ENCODE measurements at places on chromosomes 13 and 19.

GRCh38 chr13:19020988-19021387, 160.6 kb downstream of the TUBA3C start:
- DNase-seq = no peak

GRCh38 chr19:16285769-16286498, 38.7 kb upstream of the KLF2 start:
- DNase-seq = no peak

- no peak for DNase-seq
Observed at GRCh38 chr19:6433663-6434062, at the start of gene SLC25A41. TSS of gene SLC25A41 (minus strand) at chr19:6433763. CDS start at chr19:6433693, 70 bp downstream.

DNA sequence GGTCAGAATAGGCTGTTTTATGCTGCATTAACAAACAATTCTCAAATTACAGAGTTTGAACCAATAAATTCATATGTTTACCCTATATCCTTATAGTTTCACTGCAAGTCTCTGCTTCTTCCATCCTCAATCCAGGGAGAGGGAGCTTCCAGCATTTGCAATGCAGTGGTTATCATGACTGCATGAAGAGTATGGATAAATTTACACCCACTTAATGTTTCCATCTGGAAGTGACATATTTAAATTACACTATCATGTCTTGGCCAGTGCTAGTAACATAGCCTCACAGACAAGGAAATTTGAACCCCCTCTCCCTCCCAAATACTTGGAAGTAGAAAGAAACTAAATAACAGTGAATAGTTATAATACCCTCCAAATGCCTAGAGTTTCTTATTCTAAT, 33.5 kb upstream of the UFM1 start:
- DNase-seq = no peak

DNA sequence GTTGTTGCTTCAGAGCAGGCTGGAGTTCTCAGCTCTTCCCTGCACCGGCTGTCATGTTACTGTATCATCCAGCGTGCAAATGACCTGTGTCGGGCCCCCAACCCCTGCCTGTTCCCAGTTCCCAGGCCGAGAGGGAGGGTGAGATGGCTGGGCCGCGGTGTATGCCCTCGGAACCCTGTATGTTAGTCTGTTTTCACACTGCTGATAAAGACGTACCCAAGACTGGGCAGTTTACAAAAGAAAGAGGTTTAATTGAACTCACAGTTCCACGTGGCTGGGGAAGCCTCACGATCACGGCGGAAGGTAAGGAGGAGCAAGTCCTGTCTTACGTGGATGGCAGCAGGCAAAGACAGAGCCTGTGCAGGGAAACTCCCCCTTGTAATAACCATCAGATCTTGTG, 10.9 kb downstream of the TMEM255B start:
- no peak for DNase-seq

GRCh38 chr19:55670280-55671053, 4.6 kb upstream of the EPN1 start:
- DNase-seq = peak; percentile 27

DNA sequence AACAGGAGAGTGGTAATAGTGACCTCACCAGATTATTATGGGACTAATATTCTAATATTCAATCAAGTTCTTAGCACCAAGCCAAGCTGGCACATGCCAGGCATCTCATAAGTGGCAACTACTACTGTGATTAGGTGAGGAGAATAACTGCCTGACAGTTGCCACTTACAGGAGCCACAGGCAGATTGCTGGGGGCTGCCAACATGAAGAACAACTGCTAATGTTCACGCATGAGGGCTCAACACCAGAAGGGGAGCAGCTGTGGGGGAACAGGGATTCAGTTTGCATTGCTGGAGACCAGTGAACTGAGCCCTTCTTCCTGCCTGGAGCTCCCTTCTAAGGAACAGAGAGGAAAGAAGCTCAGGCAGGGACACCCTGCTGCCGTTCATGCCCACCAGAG, 504.5 kb downstream of the FOXO1 start:
- no peak for DNase-seq

- no peak for DNase-seq
Observed at GRCh38 chr13:42361701-42362100, 89.7 kb downstream of the AKAP11 start.

DNA sequence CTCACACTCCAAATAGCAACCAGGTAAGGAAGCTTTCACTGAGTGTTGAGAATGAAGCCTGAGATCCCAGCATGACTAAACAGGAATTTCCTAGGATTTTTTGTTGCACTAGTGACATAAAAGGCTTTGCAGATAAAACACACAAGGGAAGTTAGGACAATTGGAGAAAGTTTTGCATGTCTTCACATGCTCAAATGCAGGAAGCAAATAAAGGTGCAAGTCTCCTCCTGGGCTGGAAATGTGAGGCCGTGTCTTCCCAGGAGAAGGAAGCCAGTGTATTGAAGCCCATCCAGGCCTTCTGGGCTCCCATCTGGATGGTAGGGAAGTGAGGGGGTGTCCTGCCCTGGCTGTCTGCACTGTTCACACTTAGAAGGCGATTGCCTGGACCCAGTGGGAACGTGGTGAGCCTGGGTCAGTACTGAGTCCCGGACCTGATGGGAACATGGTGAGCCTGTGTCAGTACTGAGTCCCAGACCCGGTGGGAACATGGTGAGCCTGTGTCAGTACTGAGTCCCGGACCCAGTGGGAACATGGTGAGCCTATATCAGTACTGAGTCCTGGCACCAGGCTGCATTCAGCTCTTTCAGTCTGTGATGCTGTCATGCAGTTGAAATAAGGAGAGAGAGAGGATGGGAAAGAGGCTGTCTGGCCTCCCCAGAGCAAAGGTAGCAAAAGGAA, 38.7 kb downstream of the SIAH3 start:
- no peak for DNase-seq

- no peak for DNase-seq
Observed at GRCh38 chr19:2345794-2346663, 14.0 kb upstream of the TMPRSS9 start.

GRCh38 chr13:33388286-33388998, 102.9 kb upstream of the STARD13 start:
- DNase-seq = no peak

DNA sequence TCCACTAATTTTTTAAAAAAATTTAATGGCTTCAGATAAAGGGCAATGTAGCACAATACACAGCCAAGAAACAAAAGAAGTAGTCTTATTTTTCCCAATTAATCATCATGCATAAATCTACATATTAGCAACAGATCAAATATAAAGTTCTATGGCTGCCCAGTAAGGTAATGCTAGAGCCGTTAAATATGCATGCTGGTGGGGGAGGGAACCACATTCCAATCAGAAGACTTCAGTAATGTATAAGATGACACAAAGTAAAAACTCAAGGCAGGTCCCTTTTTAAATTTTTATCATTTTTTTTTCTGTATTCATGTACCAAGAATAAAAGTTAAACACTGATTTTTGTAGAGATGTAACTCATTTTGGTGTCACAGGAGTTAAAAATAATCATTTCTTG, 62.0 kb downstream of the MPHOSPH8 start:
- no peak for DNase-seq

GRCh38 chr13:94234738-94235137, 244.7 kb downstream of the DCT start:
- DNase-seq = no peak

GRCh38 chr13:46748300-46748699, 48.7 kb downstream of the ESD start:
- no peak for DNase-seq

GRCh38 chr19:29687897-29688728, 22.9 kb downstream of the PLEKHF1 start:
- no peak for DNase-seq

DNA sequence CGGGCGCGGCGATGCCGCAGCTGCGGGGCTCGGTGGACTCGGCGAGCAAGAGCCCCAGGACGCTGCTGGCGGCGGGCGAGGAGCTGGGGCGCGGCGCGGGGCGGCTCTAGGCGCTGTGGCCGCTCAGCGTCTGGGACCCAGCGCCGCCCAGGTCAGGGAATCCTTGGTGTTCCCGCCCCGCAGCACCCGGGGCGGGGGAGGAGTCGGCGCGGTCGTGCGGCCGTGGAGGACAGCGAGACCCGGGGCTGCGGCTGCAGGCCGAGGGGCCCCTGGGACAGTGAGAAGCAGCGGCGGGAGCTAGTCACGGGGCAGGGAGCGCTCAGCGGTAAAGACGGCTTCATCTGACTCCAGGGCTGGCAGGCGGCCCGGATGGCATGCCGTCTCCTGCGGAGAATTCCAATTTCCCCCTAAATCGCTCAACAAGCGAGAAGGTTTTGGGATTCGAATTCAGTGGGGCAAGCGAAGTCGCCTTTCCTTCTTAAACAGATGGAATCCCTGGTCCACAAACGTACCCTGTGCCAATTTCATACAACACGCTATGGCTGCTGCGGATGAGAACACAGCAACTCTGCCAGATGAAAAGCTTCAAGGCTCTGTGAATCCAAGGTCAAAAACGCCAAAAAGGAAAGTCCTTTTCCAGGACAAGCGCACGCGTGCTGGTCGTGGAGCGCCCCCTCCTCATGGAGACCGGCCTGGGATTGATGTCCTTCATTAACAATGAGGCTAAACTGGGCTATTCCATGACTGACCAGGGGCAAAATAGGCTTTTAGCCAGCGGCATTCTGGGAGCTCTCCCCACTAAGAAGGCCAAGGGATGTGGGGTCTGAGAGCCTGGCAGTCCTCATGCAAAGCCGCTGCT, 4.2 kb upstream of the ZSCAN4 start:
- DNase-seq = no peak

DNA sequence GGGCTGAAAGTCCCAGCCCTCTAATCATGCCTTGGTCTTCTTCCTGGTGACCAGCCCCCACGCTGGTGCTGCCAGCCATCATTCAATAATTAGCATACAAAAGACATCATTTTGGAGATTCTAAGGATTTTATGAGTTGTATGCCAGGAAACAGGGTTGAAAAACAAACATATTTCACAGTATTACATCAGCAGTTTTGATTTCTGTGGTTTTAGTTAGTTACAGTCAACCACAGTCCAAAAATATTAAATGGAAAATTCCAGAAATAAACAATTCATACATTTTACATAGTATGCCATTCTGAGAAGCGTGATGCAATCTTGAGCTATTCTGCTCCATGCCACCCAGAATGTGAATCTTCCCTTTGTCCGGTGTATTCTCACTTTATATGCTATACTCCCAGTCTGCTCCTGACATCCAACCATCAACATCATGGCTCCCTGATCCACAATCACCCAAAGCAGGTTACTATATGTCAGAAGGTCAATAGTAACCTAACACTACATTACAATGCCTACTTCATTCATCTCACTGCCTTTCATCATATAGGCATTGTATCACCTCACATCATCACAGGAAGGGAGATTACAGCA, 49.2 kb downstream of the STOML3 start:
- DNase-seq = no peak

DNA sequence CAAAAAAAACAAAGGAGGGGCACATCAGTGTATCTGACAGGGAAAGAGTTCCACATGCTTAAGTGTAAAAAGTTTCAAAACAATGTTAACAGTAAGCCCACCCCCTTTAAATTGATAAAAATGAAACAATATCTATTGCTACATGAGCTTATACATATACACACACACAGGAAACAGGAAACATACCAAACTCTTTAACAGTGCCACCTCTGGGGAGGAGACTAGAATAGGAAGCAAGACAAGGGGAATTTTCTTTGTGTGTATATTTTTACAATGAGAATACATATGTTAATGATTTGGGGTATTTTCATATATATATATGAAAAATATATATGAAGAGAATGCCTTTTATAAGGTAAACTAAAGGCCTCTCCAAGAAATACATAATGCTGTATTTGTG, 44.7 kb downstream of the TPT1 start:
- no peak for DNase-seq
